ENCODE measurements at places on chromosomes 3 and 15.

GRCh38 chr3:26018889-26019288, 229.0 kb downstream of the OXSM start:
- no peak for DNase-seq

DNA sequence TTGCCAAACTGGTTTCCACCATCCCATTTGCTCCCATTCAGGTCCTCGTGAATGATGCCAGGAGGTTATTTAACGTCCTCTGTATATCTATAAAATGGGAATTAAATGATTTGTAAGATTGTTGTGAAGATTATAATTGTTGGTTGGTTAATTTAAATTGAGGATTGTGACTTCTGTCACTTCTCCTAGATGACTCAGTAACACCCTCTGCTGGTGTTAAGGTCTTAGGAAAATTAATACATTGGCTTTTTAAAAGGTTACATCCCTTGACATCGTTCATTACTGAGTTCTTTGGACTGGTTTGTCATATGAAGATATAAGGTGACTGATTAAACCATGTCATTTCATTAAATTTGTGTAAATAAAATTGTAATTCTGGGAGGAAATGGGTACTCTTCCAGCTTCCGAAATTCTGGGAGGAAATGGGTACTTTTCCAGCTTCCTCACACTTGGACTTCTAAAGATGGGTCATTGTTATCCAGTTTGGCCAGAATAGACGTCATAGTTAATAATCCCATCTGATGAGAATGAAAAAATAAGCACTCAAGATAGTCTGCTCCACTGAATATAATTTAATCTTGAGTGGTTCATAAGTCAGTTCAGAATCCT, 33.3 kb upstream of the PAQR5 start:
- no peak for DNase-seq

GRCh38 chr15:67967871-67968431, 86.2 kb upstream of the PIAS1 start:
- no peak for DNase-seq

DNA sequence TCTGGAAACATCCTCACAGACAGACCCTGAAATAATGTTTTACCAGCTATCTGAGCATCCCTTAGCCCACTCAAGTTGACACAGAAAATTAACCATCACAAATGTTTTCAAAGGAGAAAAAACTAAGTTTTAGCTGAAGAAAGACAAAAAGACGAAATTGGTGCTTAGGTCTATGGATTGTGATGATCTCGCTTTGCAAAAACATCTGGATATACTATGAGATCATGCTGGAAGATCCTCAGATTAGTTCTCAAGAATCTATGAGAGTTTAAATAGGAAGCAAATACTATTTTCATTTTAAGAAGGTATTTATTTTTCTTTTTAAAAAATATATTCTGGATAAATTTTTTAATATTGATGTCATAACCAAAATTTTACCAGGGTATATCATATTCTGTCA, 42.6 kb upstream of the MBNL1 start:
- no peak for DNase-seq

GRCh38 chr15:27271258-27271657, 300.3 kb downstream of the GABRG3 start:
- no peak for DNase-seq
